Tongue (tissue), 3 donors: ENCODE measurements at places on chromosomes 2 and 18. TPM values are rescaled to one million over a fixed set of nuclear protein-coding genes. Genes with fewer than 3 reads are reported as not detected.

GRCh38 chr18:78685250-78685979 is 294.2 kb upstream of the SALL3 start:
- DNase-seq = no peak

- no peak for DNase-seq
Observed at GRCh38 chr2:127581050-127581345, 45.5 kb downstream of the MYO7B start.

GRCh38 chr18:42883169-42883568 is 232.3 kb downstream of the RIT2 start:
- DNase-seq = no peak

DNA sequence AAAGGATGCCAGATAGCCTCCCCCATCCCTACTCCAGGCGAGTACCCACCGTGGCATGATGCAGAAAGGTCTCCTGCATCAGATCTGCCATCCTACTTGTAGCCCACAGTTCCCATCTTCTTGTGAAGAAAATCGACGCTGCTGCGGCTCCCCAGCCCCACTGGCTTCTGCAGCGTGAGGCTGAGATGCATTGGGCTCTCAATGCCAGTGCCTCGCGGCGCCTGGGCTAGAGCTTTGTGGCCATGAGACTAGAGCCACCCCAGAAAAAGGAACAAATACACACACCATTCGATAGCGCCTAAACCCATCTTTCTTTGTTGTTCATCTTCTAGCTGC is 2.8 kb downstream of the NOL4 start:
- no peak for DNase-seq

DNA sequence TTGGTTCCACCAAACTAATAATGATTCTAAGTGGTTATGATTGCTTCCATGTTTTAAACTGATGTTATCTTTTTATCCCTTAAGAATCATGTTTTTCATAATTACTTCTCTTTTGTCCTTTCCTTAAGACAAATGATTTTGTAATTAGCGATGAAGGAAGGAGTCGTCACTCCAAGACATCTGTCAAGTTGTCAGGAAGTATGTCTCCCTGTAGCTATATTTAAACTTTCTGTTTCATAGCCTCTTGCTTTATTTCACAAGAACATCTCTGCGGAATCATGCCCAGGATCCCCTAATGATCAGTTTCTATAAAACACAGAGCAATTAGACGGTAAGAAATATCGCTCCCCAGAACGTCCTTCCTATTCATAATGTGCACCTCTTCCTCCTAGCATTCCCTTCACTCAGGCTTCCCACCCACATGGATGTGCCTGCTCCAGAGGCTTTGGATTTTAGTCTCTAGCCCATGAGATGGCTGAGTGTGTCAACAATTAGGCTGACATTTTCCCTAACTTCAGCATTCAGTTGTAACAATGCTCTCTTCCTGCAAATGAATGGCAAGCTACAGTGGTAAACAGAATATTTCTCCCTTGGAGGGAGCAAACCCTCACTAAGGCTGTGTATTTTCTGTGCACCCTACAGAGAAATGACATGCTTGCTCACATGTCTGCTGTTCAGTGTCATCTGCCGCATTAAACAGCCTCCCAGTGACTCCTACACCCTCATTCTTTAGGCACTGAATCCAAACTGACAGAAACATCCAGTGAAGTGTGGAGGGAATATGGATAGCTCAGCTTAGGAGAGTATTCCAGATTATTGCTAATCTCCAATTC is 879.6 kb upstream of the CELF4 start:
- DNase-seq = no peak

HOXD13 gene
- not detected for total RNA-seq

CHST9 gene
- total RNA-seq = 6.2 TPM

TRABD2A gene
- total RNA-seq = not detected

IL36G gene
- not detected for total RNA-seq
